ENCODE measurements at places on chromosomes 6 and 20.

- DNase-seq = no peak
Observed at GRCh38 chr20:33531885-33532284, 42.0 kb downstream of the CBFA2T2 start.

GRCh38 chr6:10080561-10080960 is 334.3 kb downstream of the TFAP2A start:
- no peak for DNase-seq

GRCh38 chr20:9911519-9911918 is 72.6 kb upstream of the PAK5 start:
- no peak for DNase-seq

- DNase-seq = no peak
Observed at GRCh38 chr6:47230579-47230978, 79.1 kb downstream of the TNFRSF21 start.

DNA sequence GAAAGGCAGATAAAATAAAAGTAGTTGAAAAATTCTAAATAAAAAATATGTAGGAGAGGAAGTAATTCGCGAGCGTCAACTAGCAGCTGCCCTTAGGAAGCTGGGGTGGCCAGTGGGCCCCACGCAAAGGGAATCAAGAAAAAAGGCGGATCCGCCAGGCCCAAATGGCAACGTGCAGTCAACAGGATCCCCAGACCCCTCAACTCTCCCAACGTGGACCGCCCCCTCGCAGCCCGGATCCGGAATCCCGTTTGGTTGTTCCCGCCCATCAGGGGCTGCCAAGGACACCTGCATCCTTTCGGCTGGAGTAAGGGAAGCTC is 296 bp downstream of the DZANK1 start:
- peak; percentile 60 for DNase-seq

DNA sequence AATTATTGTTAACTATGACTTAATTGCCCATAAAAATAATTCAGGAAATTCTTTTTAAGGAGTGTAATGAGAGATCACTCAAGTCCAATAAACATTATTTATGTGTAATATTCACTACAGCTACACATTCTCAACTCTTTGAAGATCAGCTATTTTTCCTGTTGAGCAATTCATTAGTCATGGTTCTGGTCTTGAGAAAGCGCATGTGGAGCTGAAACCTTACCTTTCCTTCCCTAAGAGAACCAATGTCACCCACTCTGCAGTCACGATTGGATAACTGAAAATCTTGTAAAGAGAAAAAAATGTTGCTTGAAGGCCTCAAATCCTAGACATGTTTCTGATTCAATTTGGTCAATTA is 736.9 kb upstream of the MARCKS start:
- no peak for DNase-seq

DNA sequence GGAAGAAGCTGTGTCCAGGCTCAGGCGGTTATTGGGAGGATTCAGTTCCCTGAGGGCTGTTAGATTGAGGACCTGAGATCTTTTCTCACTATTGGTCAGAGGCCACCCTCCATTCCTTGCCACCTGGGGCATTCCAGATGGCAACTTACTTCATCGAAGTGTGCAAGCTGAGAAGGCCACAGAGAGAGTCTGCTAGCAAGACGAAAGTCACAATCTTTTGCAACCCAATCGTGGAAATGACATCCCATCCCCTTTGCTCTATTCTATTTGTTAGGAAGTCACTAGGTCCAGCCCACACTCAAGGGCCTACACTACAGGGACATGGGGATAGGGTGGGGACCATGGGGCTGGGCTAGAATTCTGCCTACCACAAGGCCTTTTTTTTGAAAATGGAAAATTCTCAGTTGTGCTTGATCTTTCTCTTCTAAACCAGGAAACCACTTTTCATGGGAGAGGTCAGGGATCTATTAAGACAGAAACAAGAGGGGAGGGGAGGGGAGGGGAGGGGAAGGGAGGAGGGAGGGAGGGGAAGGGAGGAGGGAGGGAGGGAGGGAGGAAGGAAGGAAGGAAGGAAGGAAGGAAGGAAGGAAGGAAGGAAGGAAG is 217.2 kb downstream of the BCAS1 start:
- DNase-seq = no peak

DNA sequence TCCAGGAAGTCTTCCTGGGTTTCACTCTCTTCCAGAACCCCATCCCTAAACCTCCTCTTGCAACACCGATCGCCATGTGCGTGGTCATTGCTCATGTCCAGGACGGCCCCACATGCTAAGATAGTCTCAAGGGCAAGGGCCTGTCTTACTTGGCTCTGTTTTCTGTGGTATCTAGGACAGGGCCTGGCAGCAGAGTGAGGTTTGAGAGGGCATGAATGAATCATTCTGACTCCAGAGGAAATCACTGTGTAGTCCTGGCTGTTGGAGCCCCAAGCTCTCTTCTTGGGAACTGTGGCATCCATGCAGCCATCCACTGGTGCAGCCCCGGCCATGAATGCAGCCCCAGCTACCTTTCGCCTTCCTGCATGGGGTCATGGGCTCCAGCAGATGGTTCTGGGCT is 12.4 kb downstream of the SIRPA start:
- DNase-seq = peak; percentile 71

- DNase-seq = no peak
Observed at GRCh38 chr20:60087563-60088105, 129.4 kb downstream of the CDH26 start.

GRCh38 chr6:142395768-142396231 is 94.0 kb downstream of the ADGRG6 start:
- no peak for DNase-seq

DNA sequence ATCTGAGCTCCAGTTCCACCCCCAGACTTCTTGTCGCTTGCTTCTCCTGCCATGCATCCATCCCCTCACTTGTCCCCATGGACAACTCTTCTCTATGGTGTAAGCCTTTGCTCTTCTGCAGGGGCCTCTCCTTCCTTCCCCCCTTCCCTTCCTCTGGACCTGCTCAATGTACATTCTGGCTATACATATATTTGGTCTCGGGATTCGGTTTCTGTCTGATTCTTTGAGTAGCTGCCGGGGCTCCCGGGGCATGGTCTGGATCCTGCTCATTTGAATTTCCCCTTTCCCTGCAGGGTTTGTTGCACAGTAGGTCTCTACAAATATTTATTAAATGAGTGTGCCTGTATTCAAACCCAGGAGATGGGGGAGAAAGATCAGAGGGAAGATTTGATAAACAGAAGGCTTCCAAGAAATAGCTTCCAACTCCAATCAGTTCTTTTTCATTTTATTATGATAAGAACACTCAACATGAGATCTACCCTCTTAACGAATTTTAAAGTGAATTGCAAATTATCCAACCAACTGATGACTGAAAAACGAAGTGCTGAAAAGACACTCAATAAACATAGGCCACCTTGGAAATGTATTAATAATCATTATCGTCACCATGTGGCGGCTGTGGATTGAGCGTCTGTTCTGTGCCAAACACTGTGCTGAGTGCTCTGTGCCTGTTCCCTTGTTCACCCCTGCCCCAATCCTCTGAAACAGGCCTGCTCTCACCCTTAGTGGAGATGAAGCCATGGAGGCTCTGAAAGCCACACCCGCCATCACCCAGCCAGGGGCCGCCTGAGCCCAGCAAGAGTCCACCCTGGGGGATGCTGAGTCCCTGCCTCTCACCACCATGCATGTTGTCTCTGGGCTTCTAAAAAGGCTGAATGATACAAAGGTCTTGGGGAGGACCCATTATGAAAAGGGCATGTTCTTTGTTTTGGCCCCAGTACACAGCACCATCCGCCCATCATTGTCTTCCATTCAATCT is 34.3 kb upstream of the APCDD1L start:
- DNase-seq = no peak

- no peak for DNase-seq
Observed at GRCh38 chr20:36010825-36011224, 42.4 kb downstream of the CNBD2 start.

- no peak for DNase-seq
Observed at GRCh38 chr6:57027301-57027700, 19.2 kb upstream of the KIAA1586 start.

- DNase-seq = no peak
Observed at GRCh38 chr6:118249680-118250079, 298.4 kb upstream of the PLN start.

DNA sequence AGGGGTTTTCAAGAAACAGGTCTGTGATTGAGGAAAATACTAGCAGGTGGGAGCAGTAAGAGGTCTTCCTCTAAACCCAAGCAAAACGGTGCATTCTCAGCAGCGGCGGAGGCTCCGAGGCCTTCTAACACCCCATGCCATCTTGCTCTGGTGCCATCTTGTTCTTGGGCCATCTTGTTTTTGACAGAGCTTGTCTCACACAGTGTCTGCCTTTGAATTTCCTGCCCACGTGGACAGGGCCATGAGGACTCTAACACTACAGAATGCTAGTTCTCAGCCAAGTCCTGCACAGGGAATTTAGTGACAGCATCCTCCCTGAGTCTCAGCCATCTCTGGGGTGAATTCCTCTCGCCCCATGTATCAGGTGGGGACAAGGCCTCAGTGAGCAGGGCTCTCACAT is 76.4 kb downstream of the PSMG4 start:
- DNase-seq = no peak

GRCh38 chr6:114058435-114058834 is 87.5 kb upstream of the HDAC2 start:
- no peak for DNase-seq

GRCh38 chr6:69801225-69801624 is 4.4 kb upstream of the LMBRD1 start:
- DNase-seq = no peak

GRCh38 chr6:57097596-57097995 is 7.6 kb downstream of the ZNF451 start:
- no peak for DNase-seq

GRCh38 chr20:53773792-53774401 is 180.3 kb upstream of the ZNF217 start:
- peak; percentile 55 for DNase-seq

Data from H54 (cell line).